Tongue (tissue), 3 donors: ENCODE measurements at places on chromosomes 4 and X. TPM values are rescaled to one million over a fixed set of nuclear protein-coding genes. Genes with fewer than 3 reads are reported as not detected.

The ANKRD50 gene
- total RNA-seq = 77.3 TPM

The GABRB1 gene
- total RNA-seq = not detected

The CYLC1 gene
- total RNA-seq = not detected

The PHOX2B gene
- total RNA-seq = not detected

The SPANXB1 gene
- total RNA-seq = not detected

The TRAPPC11 gene
- total RNA-seq = 68.3 TPM

The FANCB gene
- total RNA-seq = 6.8 TPM

The CXXC4 gene
- total RNA-seq = 1.4 TPM

The RIPPLY1 gene
- total RNA-seq = not detected

The RHOXF2 gene
- not detected for total RNA-seq

The EMCN gene
- 25.1 TPM for total RNA-seq

The CLTRN gene
- 1.0 TPM for total RNA-seq

The HS3ST1 gene
- total RNA-seq = 0.51 TPM

The CLCN4 gene
- 36.5 TPM for total RNA-seq

The CSAG2 gene
- total RNA-seq = not detected

The ARR3 gene
- total RNA-seq = not detected

The F8A3 gene
- total RNA-seq = 1.9 TPM

The SYNPO2 gene
- 111 TPM for total RNA-seq

The TMPRSS11B gene
- total RNA-seq = 84.9 TPM

The CT45A5 gene
- not detected for total RNA-seq

The SPANXD gene
- not detected for total RNA-seq

The SPIN3 gene
- total RNA-seq = 15.8 TPM

The GAGE12E gene
- total RNA-seq = not detected

The ZNF630 gene
- 4.6 TPM for total RNA-seq

The AMBN gene
- not detected for total RNA-seq

The CXCL5 gene
- total RNA-seq = 0.72 TPM

The AKAP14 gene
- total RNA-seq = 0.41 TPM

The SLC30A9 gene
- total RNA-seq = 82.2 TPM

The POLN gene
- total RNA-seq = 7.6 TPM

The REELD1 gene
- total RNA-seq = not detected

The ESX1 gene
- not detected for total RNA-seq

The NUP62CL gene
- 1.1 TPM for total RNA-seq
